NB4 (cell line): ENCODE measurements at places on chromosomes 11 and 22.
A peak's percentile ranks its signal among the peaks of the same experiment; 100 is the strongest.

- DNase-seq: no peak
Measured at GRCh38 chr11:107991868-107992414, 16.8 kb upstream of the CUL5 start.

DNA sequence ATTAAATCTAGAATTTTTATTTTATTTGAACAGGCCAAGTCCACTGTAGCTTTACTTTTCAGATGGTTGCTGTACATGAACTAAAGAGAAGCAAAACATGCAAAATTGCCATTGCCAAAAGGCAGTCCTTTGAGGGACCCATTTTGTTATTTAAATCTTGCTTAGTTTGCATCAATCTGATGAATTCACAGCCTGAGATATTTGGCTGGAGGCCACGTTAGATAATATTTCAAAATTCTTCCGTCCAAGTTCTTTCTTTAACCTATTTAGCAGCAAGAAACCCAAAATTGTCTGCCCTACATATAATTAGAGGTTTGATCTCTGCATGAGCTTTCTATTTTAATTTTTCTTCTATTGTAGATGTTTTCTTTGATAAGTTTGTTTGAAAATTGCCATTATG, 1706.9 kb upstream of the RAG2 start:
- no peak for DNase-seq

- no peak for DNase-seq
Measured at GRCh38 chr11:2142762-2143202, 3.6 kb upstream of the IGF2 start.

DNA sequence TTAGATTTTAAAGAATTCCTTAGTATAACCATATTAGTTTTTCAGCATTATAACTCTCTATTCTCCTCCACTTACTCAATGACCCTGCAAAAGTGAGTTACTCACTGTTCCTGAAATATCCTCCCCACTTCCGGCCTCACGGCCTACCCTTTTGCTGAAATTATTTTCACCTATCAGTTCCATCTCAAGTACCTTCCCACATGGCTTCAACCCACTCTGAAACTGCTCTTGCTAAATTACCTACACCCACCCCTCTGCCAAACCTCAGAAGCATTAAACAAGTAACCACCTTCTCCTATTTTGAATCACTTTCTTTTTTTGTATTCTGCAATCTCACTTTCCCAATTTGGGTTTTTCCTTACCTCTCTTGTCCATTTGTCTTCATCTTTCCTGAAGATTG, 37.7 kb downstream of the OR5P2 start:
- DNase-seq: peak; percentile 36

GRCh38 chr11:28117712-28118111, 9.5 kb downstream of the METTL15 start:
- no peak for DNase-seq

DNA sequence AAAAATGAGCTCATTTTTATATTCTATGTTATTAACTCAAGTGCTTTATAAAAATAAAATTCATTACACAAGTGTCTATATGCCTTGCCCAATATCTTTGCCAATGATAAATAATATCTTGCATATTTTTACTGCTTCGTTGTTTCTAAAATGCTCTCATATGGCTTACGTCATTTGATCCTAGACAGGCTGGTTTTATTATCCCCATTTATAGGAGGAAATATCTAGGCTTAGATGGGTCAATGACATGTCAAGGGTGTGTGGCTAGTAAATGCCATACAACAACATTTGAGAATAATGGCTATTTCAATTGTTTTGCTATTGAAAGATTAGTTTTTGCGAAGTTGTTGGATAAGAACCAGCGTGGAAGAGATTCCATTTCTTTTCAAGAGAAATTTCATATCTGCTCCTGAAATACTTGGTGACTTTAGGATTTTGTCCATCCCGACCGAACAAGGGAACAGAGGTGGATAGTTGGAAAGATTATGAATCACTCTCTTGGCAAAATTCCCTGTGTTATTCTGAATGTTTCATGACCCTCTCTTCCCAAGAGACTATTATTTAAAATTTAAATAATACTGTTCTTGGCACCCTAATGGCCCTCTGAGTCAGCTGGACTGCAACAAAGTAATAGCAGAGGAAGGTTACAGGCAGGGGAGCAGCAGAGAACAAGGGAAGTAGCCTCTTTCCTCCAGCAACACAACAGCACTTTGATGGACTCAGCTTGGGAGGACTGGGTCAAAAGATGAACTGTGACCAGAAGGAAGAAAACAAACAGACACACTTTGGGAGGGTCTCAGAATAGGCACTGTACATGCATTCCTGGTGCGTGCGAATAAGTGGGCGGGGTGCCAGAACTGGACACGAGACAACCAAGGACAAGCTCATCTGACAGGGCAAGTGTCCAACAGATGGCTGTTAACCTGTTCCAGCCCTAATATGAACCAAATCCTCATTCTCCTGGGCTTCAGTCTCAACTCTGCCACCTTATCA, 94.5 kb downstream of the ME3 start:
- no peak for DNase-seq

DNA sequence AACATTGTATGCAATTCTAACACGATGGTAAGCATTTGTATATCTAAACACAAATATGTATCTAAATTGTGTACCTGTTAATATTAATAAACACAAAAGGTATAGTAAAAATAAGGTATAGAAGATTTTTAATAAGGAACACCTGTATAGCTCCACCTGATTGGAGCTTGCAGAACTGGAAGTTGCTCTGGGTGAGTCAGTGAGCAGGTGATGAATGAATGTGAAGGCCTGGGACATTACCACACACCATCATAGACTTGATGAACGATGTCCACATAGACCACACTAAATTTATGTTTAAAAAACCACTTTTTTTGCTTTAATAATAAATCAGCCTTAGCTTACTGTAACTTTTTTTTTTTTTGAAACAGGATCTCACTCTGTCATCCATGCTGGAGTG, 97.6 kb upstream of the CLMP start:
- no peak for DNase-seq

- DNase-seq: no peak
Measured at GRCh38 chr11:111021131-111021530, 224.4 kb upstream of the POU2AF2 start.

GRCh38 chr11:45646275-45646927, 19.0 kb downstream of the CHST1 start:
- no peak for DNase-seq

DNA sequence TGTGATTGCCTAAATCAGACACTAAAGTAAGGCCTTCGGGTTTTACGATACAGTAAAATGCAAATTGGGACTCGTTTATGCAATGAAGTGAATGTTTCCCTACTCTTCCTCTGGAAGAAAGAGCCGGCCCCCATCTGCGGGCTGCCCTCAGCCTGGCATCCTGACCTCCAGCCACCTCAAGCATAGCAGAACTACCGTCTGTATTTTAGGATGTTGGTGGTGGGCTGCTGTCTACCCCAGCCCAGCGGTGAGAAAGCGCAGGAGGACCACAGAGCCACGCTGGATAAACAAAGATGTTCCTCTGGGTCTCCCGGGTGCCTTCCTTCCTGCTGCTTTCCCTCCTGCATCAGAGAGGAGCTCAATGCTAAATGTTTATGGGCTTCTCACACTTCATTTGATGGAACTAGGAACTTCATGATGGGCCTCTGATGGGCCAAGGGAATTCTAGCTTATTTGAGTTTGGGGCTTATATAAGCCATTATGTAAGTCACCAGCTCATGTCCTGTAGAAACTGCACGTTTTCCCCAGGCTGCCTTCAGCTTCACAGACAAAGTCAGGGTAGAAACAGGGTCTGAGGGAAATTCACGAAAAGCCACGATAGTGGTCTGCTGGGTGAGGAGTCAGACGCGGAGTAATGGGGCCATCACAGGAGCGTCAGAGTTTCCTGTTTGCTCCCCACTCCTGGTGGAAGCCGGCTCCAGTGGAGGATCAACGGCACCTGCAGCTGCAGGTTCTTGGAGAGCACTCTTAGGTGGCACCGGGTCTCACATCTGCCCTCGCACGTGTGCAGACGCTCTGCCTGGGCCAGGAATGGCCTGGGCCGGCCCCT, 287.4 kb downstream of the BRD1 start:
- DNase-seq: no peak

DNA sequence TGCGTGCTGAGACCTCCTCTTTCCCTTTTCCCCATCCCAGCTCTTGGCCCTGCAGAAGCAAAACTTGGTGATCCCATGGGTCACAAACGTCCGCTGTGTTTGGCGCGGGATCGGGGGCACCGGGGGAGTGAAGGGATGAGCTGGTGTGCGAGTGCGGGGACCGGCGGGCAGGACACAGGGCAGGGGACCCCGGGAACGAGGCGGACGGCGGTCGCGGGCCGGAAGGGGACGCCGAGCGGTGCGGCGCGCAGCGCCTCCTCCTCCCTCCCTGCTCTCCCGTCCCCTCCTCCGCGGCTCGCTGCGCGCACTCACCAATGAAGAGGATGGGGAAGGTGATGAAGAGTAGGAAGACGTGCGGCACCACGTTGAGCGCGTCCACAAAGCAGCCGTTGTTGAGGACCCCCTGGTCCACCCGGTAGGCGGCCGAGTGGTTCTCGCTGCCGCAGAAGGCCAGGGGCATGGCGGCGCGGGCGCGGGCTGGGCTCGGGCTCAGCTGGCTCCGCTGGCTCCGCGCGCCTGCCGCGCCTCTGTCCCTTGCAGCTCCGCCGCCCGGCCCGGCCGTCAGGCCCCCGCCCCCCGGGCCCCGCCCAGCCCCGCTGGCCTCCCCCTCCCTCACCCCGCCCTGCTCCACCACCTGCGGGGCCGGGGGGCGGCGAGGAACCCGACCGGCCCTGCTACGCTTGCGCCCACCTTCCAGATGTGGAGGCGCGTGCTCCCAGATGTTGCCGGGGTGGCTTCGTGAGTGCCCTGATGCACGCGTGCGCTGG, at the start of gene ABCC8:
TSS of gene ABCC8 (minus strand) at position 529 of the 767 bp plus-strand sequence. CDS start at position 460, 69 bp downstream.
- no peak for DNase-seq

- no peak for DNase-seq
Measured at GRCh38 chr11:110098645-110099044, 5.5 kb downstream of the ZC3H12C start.

- no peak for DNase-seq
Measured at GRCh38 chr11:61603667-61604066, 22.8 kb upstream of the SYT7 start.

- DNase-seq: no peak
Measured at GRCh38 chr11:122004446-122004845, 111.6 kb downstream of the BLID start.

GRCh38 chr11:110376711-110377324, 52.9 kb upstream of the FDX1 start:
- peak; percentile 67 for DNase-seq
